Stimulated activated memory B cell treated with anti-CD40 and anti-IgM and Interleukin-4, amounts not matched to agents 10 μg/mL and 1 μg/mL and 100 μg/mL, for 72 hours (primary cell): ENCODE measurements at places on chromosomes 12 and 14.

GRCh38 chr14:39841088-39841487 is 408.9 kb upstream of the FBXO33 start:
- ATAC-seq = no peak

DNA sequence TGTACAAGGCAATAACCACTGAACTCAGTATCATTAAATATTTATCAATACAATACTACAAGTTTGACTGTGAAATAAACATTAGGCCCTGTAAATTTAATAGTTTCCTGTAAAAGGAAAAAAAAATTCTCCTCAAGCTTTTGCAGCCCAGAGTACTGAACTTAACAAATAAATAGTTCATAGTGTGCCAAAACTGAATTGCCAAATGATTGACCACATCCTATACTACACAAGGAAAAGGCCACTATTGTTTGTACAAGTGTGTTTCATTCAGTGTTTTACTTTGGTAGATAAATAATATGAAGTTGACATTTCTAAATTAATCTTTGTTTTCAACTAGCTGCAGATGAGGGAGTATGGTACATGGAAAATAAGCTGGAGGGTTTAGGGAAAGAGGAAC is 379.6 kb downstream of the FLRT2 start:
- no peak for ATAC-seq

- peak; percentile 59 for ATAC-seq
Measured at GRCh38 chr12:120015313-120015712, 26.3 kb downstream of the BICDL1 start.

DNA sequence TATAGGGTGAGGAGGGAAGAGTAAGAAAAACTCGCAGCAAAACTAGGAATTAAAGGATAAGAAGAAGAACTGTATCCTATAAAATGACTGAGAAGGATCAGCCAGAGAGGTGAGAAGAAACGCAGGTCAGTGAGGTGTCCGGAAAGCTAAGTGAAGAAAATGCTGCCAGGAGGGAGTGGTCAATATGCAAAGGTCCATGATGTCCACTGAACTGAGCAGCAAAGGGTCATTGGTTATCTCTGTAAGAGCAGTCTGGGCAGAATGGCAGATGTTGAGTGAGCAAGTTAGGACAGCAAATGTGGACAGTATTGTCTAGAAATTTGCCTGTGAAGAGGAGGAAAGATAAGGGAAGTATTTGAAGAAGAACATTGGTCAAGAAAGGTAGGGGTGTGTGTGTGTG is 155.4 kb downstream of the SRGAP1 start:
- no peak for ATAC-seq

DNA sequence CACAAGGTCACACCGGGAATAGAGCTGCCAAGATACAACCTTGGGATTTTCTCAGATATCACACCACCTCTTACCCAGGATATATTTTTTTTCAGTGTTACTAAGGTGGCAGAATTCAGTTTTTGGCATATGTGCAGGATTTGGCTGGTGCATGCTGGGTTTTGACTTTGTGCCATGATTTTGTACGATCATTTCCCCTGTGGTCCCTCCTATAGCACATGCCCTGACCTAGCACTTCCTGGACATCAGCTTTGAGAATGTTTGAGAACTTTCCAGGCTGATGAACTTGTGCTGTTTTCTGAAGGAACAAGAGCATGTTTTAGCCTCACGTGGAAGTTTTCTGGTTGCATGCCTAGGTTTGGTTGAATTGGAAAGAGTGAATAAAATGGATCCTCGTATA is 11.0 kb upstream of the TBPL2 start:
- no peak for ATAC-seq

DNA sequence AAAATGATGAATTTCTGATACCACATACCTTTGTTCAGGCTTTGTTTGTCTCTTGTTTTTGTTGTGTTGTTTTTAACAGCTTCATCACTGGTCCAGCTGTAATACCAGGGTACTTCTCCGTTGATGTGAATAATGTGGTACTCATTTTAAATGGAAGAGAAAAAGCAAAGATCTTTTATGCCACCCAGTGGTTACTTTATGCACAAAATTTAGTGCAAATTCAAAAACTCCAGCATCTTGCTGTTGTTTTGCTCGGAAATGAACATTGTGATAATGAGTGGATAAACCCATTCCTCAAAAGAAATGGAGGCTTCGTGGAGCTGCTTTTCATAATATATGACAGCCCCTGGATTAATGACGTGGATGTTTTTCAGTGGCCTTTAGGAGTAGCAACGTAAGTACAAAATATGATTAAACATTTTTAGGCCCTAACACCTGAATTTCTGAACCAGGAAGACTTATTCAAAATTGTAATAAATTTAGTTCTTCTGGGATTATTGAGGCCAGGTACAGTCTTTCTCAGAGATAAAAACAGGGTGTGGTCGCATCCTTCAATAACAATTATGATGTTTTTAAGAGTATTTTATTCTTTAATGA is 22.4 kb downstream of the RXYLT1 start:
- ATAC-seq = no peak

DNA sequence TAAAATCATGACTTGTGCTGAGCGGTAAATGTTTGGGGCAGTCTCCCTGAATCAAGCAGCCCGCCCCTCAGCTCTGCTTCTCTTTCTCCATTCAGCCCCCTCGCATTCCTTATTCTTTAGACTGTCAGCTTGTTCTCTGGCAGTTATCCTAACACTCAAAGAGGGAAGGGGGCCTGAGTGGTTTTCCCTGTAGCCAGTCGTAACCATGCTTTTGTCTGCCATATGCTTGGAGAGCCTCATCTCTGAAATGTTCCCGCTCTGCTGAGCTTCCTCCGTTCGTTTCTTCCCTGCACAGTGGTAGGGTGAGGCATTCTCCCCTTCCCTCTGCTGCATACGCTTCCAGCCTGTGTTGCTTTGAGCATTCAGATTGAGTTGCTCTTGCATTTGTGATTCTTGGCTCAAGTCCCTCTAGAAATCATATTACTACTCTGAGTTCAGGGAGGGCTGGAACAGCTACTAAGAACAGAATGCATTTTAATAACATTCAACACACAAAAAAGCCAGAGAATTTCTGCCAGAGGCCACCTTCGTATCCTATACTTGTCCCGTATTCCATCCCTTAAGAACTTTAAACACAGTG is 119.7 kb downstream of the FBXL14 start:
- ATAC-seq = no peak

- ATAC-seq = no peak
Measured at GRCh38 chr12:11023387-11023786, 967 bp upstream of the TAS2R19 start.

DNA sequence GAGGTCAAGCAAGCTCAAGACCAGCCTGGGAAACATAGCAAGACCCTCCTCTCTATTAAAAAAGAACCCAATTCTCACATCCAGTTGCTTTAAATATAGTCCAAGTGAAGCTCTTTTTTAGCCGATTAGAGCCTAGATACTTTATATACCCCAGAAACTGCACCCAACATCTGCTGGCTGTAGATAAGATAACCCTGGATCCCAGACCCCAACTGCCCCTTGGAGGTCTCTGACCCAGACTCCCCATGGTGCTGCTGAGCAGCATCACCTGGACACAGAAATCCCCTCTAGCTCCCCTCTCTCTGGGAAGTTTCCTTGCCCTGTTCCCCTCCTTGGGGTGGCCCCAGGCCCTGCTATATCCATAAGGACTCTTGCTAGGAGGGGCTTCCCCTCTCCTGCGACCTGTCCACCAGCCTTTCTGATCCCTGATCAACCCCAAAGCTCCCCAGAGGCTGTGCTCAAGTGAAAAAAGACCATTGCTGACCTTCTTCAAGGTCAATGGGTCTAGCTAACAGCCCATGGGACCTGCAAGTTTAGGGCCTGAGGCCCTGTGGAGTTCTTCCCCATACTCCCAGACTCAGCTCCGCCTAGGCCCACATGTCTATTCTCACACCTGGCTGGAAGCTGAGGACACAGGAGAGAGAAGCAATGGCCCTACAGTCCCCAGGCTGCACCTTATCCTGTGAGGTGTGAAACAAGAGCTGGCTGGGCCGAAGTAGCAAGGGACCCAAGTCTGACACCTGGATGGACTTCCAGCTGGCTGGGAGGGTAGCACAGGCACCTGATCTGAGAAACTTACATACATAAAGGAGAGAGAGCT is 56.2 kb downstream of the ARL6IP4 start:
- no peak for ATAC-seq

GRCh38 chr12:4421590-4422031 is 24.0 kb downstream of the FGF6 start:
- ATAC-seq = no peak

- peak; percentile 73 for ATAC-seq
Measured at GRCh38 chr14:75566321-75566720, 12.1 kb upstream of the FLVCR2 start.

- no peak for ATAC-seq
Measured at GRCh38 chr12:82963956-82964355, 277.2 kb downstream of the TMTC2 start.

DNA sequence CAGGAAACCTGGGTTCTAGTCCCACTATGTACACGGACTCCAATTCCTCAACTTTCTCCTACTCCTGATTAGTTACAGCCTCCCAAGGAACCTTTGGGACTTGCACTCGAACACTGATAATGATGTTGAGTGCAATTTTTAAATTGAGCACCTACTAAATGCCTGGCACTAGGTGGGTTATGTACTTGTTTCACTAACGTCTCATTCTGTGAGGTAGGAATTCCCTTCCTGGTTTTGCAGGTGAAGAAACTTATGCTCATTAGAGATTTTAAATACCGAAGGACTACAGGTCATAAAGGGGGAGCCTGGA is 536 bp downstream of the PARPBP start:
- no peak for ATAC-seq

GRCh38 chr14:96637521-96637920 is 135.3 kb downstream of the PAPOLA start:
- ATAC-seq = no peak

GRCh38 chr12:1935700-1936378 is 17.4 kb upstream of the CACNA2D4 start:
- no peak for ATAC-seq

DNA sequence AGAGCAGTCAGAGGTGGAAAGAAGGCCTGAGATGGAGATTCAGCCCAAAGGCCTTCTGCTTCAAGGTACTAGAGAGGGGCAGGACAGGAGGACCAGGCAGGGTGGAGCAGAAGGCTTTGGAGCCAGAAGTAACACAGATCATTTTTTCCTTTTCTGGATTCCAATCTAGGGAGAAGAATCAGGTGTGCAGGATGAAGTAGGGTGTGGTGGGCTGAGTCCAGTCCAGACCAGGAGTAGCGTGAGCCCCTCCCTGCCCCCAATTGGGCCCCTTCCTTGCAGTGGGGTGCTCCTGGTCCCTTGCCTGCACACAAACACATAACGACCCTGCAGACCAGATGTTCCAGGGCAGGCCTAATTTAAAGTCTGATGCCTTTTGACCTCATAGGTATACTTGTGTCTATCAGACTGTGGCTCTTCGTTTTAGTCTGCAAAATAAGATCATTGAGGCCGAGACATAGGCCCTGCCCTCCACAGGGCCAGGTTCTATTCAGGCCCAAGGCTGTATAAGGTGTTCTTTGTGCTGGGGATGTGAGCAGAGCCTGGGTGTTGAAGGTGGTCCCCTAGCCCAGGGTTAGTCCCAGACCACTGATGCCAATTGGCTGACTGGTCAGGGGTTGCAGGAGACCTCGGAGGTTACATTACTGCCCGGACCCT is 1.0 kb upstream of the NYNRIN start:
- no peak for ATAC-seq

- no peak for ATAC-seq
Measured at GRCh38 chr14:92440345-92441003, 73.1 kb upstream of the RIN3 start.

DNA sequence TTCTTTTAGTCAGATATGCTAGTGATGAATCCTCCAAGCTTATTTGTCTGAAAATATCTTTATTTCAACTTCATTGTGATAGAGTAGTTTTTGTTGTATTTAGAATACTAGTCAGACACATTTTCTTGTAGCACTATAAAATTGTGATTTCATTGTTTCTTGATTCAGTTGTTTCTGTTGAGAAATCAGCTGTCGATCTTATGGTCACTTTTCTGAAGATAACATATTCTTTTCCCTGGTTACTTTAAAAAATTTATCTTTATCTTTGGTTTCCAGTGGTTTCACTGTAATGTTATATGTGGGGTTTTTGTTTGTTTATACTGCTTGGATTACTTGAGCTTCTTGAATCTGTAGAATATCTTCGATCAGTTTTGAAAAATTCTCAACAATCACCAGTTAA is 426.1 kb downstream of the SOX5 start:
- no peak for ATAC-seq

- ATAC-seq = no peak
Measured at GRCh38 chr12:50050410-50051098, 6.8 kb upstream of the ASIC1 start.

DNA sequence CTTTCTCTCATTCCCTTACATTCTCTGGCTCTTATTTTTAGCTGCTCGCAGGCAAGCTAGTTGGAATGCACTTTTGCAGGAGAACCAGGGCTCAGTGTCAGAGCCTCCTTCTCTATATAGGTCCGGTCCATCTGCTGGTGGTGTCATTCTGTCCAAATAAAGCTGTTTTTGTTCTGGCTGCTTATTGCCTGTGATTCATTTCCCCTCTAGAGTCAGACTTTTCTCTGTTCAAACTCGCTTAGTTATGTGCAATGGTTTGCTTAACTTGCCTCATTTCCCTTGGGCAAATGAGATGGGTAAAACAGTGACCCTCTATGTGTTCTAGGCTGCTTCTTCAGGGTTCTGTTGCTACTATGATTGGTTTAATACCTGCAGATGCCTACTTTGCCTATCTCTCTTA is 2.9 kb downstream of the SMARCD1 start:
- no peak for ATAC-seq

DNA sequence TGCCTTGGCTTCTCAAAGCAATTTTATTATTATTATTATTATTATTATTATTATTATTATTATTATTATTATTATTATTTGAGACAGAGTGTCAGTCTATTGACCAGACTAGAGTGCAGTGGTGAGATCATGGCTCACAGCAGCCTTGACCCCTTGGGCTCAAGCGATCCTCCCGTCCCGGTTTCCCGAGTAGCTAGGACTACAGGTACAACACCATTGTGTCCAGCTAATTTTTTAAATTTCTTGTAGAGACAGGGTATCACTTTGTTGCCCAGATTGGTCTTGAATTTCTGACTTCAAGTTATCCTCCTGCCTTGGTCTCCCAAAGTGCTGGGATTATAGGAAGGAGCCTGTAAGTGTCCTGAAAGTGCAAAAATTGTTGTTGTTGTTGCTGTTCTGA is 11.6 kb upstream of the AP4S1 start:
- no peak for ATAC-seq

GRCh38 chr12:109744986-109745942 is 31.6 kb downstream of the FAM222A start:
- ATAC-seq = no peak

DNA sequence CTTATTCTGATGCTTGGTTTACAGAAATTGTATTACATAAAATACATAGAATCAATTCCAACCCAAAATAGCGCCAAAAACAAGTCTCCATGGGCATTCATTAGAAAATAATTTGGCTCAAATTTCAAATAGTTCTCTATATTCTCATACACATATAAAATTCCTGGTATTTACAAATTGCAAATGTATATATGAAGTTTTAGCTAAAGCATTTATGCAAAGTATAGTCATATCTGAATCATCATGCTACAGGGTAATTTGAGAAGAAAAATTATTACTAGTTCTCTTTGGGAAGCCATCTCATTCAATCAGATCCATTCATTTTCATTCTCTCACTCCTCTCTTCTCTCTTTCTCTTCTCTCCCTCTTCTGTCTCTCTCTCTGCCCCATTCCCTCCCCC is 257.8 kb downstream of the DPF3 start:
- no peak for ATAC-seq

GRCh38 chr14:106622200-106622745 is 1095.9 kb downstream of the TMEM121 start:
- ATAC-seq = no peak

GRCh38 chr12:114817571-114818425 is 133.8 kb upstream of the TBX3 start:
- ATAC-seq = no peak

GRCh38 chr14:100292301-100292775 is 13.9 kb downstream of the SLC25A29 start:
- ATAC-seq = peak; percentile 22

GRCh38 chr12:108043750-108044533 is 85.1 kb upstream of the WSCD2 start:
- no peak for ATAC-seq
